IPS-NIHi11 (cell line): ENCODE measurements at places on chromosomes 6 and 20.

DNA sequence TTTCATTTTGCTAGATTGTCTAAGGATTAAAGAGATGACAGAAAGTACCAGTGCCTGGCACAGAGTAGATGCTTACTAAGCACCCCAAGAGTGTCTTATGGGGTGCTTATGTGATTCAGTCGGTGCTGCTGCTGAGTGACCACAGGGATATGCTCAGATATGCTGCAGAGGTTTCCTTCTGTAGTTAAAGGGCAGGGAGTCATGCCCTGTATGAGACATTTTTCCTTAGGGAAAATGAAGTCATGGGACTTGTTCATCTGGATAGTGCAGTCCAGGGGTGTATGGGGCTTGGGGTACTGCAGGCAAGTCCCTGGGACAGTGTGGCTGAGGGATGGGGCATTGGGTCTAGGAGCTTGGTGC lies 25.1 kb downstream of the TOX2 start:
- DNase-seq = no peak

GRCh38 chr6:29984232-29984631 lies 41.9 kb downstream of the HLA-A start:
- no peak for DNase-seq

DNA sequence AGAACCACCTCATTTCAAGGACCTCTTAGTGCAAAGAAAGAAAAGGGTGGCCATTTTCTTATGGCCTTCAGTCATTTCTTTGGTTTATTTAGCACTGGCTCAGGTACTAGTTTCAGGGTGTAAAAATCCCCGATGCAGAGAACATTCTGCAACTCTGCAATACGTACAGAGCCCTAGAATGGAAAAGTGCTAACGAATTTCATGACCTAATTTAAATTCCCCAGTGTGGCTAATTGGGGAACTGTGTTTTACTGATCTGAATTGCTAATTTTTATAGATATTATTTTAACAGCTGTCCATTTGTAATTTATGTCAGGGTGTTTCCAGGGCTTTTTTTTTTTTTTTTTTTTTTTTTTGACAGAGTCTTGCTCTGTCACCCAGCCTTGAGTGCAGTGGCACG lies 160.7 kb downstream of the UST start:
- DNase-seq = no peak

DNA sequence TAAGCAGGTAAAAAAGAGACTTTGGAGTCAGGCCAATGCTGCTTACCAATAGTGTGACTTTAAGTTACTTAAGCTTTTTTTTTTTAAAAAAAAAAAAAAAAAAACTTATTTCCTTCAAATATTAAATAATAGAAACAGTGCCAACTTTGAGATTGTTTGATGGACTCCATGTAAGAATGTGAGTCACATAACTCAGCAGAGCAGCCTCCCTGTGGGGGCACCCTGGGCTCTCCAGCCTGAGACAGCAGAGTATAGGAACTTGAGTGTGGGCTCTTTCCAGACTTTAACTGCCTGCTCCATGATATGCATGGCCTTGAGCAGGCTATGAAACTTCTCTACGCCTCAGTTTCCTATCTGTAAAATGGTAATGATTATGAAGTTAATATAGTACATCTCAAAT lies 113.3 kb upstream of the SAMD5 start:
- no peak for DNase-seq

DNA sequence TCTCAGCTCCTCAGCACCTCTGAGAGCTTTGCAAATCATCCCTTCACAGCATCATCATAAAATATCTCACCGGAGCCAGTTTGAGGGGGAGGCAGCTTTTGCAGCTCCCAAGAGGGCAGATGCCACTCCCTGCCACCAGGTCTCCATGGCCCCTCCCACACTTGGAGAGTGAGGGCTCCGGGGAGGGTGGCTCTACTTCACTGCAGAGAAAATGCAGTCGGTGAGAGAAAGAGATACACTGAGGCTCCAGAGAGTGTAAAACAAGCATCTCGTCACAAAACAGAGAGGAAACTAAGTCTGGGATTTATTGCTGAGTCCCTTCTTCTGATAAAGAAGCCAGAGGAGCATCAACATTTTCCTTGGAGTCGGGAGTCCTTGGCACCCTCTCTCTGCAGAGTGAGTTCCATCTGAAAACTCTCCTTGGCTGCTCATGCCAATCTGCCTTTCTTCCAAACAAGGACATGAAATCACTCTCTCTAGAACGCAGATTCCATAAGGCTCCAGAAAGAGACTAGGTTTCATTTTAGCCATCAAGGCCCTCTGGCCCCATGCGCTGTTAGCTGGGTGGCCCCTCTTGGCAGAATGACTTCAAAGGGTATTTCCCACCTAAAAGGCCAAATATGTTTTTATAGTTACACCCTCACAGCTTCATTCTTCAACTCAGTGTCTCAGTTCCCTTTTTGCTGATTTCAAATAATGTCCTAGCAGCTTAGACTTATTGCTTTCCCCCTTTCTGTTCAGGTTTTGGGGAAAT lies 70.6 kb upstream of the F13A1 start:
- no peak for DNase-seq

- DNase-seq = no peak
Observed at GRCh38 chr6:125818772-125819260, 28.1 kb downstream of the NCOA7 start.

GRCh38 chr20:50488236-50488806 lies 21.9 kb upstream of the PTPN1 start:
- DNase-seq = no peak

DNA sequence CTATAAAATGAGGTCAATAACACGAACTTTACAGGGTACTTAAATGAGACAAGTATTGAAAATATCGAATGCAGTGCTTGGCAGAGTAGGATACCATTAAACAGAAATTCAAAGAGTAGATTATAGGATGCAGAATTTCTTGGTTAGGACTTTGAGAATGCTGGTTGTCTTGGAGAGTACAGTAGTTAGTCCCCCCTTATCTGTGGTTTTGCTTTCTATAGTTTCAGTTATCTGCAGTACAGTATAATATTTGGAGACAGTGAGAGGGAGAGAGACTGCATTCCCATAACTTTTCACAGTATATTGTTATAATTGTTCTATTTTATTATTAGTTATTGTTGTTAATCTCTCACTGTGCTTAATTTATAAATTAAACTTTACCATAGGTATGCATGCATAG lies 290.5 kb downstream of the BTBD9 start:
- DNase-seq = no peak

DNA sequence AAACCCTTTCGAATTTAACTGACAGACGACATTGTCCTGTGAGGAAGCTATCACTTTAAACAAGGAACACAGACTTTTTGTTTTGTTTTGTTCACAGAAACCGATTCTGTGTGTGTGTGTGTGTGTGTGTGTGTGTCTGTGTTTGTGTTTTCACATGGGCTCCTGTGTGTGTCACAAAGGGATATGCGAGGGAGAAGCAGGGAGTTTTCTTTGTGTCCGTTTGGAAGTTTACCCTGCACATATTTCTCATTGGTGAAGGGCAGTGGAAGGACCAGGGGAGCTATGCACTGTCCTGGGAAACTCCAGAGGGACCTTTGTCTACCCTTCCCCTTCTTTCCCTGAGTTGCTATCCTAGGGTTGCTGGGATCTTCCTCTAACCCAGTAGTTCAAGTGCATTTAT lies 17.7 kb downstream of the POM121L2 start:
- no peak for DNase-seq

GRCh38 chr6:159104931-159105330 lies 60.1 kb upstream of the TAGAP start:
- DNase-seq = no peak

- DNase-seq = no peak
Observed at GRCh38 chr6:100228437-100228833, 234.4 kb upstream of the MCHR2 start.

DNA sequence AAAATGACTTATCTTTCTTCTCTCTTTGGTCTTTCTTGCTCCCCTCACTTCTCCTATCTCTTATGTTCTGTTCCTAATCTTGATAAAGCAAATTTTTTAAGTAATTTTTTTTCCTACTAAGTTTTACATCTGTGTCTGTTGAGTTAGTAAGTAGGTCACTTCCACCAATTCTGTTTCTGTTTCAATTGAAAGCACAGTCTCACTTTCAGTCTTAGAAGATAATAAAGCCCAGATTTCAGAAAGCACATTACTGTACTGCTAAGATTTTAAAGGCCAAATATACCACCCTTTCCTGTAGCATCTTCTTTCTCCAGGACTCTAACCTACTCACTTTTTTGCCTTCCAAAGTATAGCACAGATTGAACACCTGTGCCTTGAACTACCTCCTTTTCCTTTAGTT lies 866.1 kb upstream of the ADGRB3 start:
- no peak for DNase-seq
